Dorsolateral prefrontal cortex (tissue), 122 donors: ENCODE measurements at places on chromosomes 11 and 22. TPM values are rescaled to one million over a fixed set of nuclear protein-coding genes. Genes with fewer than 3 reads are reported as not detected.

Gene CD248
- 2.1 TPM for total RNA-seq

Gene PARVG
- 7.3 TPM for total RNA-seq

Gene WT1
- not detected for total RNA-seq

Gene GAB4
- not detected for total RNA-seq

Gene LYVE1
- 4.0 TPM for total RNA-seq

Gene INPP5J
- total RNA-seq, result 10.0 TPM

Gene MPPED2
- total RNA-seq, result 30.0 TPM

Gene LAYN
- 6.7 TPM for total RNA-seq

Gene KRTAP5-10
- total RNA-seq, result not detected

Gene APOA4
- not detected for total RNA-seq

Gene TENM4
- total RNA-seq, result 87.7 TPM

Gene PSMD13
- total RNA-seq, result 78.8 TPM

Gene LDLRAD3
- 12.9 TPM for total RNA-seq

Gene ADAMTS15
- total RNA-seq, result 0.83 TPM

Gene SLC22A6
- 6.2 TPM for total RNA-seq

Gene NELL1
- total RNA-seq, result 46.8 TPM

Gene ZNF214
- 4.6 TPM for total RNA-seq

Gene OR4C16
- not detected for total RNA-seq

Gene BTBD10
- total RNA-seq, result 105 TPM

Gene YAP1
- 55.1 TPM for total RNA-seq

Gene DPAGT1
- total RNA-seq, result 37.2 TPM

Gene SCGB1C1
- total RNA-seq, result not detected

Gene RFPL3
- total RNA-seq, result not detected

Gene SMIM35
- not detected for total RNA-seq

Gene ALX4
- 0.13 TPM for total RNA-seq

Gene C11orf16
- not detected for total RNA-seq

Gene SLC22A9
- 3.3 TPM for total RNA-seq

Gene KRTAP5-1
- not detected for total RNA-seq

Gene OR5B3
- total RNA-seq, result not detected

Gene CBX6
- total RNA-seq, result 180 TPM

Gene CSNK2A3
- total RNA-seq, result 6.8 TPM

Gene BIK
- 0.54 TPM for total RNA-seq

Gene CRYBB3
- total RNA-seq, result 1.9 TPM

Gene PKNOX2
- total RNA-seq, result 54.1 TPM
